Kidney (tissue), 22 donors: ENCODE measurements at places on chromosomes 4 and X. TPM values are rescaled to one million over a fixed set of nuclear protein-coding genes. Genes with fewer than 3 reads are reported as not detected.

GRCh38 chr4:143375326-143376073 is 38.8 kb downstream of the GAB1 start:
- no peak for DNase-seq

DNA sequence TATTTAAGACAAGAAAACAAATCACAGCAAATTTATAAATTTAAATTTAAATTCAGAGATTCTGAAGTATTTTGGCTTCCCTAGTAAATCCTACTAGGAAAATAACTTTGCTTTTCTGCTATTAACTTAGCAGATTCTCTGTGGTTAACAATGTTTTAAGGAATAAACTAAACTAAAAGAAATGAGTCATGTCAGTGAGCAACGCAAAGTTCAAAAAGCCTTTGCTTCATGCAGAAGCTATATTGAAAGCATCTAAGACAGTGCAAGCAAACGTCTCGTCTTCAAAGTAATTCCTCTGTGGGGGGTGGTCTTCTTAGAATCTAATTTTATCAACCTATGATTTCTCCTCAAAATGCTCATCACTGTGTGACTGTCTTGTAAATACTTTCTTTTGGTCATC is 30.1 kb downstream of the GABRB1 start:
- no peak for DNase-seq

- no peak for DNase-seq
These were observed 127.7 kb downstream of the ASB9 start for GRCh38 chrX:15142084-15142715.

The CCSER1 gene
- polyA plus RNA-seq: 4.2 TPM

DNA sequence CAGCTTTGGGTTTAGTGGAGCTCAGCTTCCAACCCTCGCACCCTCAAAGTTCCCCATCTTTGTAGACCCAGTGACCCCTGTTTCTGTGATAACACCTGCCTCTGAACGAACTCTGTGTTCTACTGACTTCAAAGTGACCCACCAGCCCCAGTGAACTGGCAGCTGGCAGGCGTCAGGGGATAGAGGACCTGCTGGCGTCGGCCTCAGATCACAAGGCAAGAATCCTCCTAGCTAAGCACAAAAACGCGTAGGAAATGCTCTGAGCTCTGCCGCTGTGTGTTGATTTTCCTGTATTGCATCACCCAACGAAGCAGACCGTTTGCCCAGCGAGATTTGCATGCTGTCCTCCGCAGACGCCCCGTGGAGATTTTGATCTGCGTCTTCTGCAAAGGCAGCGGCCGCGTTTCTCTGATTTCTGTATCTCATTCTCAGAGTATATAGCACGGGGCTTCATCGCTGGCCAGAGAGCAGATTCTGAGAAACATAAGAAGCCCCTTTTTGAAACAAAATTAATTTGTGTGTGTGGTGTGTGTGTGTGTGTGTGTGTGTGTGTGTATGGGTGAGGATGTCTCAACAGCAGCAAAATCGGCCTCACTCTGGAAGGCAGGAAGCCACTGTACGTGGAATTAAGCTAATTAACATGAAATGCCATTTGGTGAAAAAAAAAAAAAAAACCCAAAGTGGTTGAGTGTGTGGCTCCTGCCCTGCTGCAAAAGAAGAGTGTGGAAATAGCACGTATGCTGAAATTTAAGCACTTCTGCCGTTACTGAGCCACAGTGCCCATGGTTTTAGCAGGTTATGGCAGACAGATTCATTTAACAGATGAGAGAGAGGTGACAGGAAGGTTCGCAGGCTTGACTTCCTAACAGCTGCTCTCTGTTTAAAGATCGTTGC is 29.2 kb upstream of the ASMTL start:
- DNase-seq: peak; percentile 50

The VCX2 gene
- polyA plus RNA-seq: not detected

- DNase-seq: no peak
These were observed 54.4 kb downstream of the VGLL1 start for GRCh38 chrX:136586386-136586785.

DNA sequence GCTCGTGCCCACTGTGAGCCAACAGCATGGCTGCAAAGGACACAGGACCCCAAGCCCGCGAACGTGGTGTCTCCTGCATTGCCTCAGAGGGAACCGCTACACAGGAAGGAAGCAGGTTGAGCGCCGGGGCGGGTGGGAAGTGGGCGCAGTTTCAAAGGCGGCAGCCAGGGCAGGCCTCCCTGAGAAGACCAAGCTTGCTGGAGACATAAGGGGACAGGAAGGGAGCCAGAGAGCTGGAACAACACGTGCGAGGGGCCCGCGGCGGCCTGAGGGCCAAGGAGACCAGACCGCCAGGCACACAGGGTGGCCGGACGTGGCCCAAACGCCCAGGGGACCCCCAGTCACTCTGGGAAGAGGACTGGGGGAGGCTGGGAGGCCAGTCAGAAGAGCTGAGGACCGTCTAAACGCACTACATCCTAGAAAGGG is 32.0 kb downstream of the CTBP1 start:
- no peak for DNase-seq

GRCh38 chr4:38674258-38675144 is 10.5 kb downstream of the KLF3 start:
- peak; percentile 75 for DNase-seq

DNA sequence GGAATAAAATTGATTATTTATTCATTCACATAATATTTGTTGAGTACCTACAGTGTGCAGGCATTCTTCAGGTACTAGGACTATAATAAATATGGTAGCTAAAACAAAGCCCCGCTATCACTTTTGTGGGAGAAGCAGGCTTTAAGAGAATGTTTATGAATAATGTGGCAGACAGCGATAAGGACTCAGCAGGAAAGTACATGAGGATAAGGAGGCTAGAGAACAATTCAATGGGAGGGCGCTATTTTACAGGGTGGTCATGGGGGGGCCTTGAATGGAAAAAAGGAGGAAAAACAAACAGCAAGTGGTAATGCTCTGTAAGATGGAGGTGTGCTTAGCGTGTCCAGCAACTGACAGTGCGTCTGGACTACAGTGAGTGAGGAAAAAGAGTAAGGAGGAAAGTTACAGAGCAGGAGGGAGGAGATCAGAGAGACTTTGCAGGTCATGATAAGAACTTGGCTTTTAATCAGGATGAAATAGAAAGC is 264.2 kb upstream of the ETNPPL start:
- no peak for DNase-seq

DNA sequence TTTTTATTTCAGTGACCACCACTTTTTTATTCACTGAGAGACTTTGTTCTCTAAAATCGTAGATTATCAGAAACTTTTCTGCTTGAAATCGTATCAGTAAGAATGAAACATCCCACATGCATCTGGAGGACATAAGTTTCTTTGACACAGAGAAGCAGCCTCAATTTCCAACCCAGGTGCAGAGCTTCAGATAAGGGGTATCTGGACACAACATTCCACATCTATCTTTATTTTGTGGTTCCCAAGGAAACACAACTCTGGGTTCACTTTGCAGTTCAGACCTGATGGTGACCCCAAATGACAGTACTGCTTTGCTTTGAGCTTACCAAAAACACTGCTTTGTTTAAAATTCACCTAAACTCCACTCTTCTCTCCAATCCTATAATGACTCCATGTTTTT is 1.3 kb upstream of the CLCN5 start:
- DNase-seq: no peak

DNA sequence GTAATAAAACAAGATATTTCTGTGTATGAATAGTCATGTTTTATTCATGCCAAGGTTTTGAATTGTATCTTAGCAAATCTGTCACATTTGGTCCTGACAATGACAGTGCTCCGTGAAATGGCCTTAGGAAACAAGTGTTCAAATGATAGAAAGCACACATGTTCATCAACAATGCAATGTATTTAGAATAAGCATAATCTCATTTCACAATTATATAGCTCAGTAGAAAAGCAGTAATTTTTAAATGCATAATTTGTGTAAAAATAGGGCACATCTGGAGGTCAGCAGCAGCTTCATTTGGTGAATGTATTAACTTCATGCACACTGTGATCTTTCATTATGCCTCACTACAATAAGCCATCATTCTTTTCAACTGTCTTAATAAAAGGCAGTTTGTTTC is 380.4 kb downstream of the GPM6A start:
- no peak for DNase-seq
